Upper lobe of right lung (tissue), 1 donor: ENCODE measurements at places on chromosomes 5 and 9.

DNA sequence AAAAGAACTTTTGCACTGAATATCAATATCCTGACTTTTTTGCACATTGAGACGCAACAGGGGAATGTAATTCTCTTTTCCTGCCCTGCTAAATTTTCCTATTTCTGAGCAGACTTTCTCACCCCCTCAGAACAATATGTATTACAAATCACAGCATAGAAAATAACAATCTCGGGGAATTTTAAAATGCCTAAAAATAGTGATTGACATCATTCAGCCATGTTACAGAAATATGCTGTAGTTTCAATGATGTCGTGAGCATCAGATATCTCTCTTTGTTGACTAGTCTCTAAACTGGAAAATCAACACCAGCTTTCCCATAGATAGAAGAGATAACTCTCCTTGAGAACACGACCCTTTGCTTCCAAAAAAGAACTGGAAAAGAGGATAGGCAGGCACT lies 166.7 kb downstream of the ZDHHC21 start:
- DNase-seq: no peak

DNA sequence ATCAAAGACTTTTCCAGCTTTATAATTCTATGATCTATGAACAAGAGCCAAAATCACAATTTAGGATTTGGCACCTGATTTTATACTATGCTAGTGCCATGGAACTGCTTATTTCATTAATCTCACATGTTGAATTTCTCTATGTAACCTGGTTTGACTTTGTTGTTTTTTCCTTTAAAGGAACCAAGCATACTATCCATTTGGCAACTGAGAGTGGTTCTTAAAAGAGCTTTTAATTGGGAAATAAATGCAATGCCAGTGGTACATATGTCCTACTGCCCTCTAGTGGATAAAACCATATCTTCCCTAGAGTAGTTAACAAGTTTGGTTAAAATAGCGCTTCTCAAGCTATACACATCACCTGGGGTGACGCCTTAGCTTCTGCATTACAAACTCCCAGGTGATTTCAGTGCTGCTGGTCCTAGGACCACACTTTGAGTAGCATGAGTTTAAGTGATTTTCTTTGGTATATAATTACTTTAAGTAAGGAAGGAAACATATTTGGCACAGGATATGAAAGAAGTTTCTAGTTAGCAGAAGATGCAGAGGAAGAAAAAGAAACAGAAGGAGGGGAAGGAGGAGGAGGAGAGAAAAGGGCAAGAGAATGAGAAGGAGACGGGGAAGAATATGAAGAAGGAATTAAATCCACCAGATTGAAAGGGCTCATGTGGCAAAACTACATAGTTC lies 56.8 kb downstream of the FGF10 start:
- no peak for DNase-seq

GRCh38 chr5:18305288-18305924 lies 671.1 kb downstream of the TAF11L14 start:
- no peak for DNase-seq

DNA sequence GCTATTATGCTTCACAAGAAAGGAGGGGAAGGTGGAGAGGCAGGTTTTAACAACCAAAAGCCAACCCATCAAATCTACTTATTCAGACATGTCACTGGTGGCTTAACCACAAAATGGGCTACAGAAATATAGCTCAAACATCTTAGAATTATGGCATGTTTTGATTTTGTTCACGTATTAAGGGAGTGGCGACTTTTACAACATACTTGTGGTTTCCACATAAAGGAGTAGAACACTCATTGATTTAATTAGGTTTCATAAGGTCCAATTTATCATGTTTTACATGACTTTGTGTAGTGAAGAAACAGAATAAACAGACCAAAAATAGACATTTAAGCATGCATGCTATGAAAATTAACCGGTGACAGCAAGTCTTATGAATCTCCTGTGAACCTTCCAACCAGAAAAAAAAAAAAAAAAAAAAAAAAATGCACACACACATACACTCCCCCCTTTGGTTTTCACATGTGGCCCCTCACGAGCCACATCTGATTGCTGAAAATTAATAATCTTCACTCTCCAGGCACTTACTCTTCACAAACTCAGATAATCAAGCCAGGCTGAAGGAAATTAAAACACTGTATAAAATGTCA lies 5.4 kb downstream of the ZNF608 start:
- no peak for DNase-seq

- no peak for DNase-seq
Observed at GRCh38 chr5:169723103-169723831, 86.2 kb downstream of the DOCK2 start.

- no peak for DNase-seq
Observed at GRCh38 chr5:1080432-1080831, 31.4 kb downstream of the SLC12A7 start.

DNA sequence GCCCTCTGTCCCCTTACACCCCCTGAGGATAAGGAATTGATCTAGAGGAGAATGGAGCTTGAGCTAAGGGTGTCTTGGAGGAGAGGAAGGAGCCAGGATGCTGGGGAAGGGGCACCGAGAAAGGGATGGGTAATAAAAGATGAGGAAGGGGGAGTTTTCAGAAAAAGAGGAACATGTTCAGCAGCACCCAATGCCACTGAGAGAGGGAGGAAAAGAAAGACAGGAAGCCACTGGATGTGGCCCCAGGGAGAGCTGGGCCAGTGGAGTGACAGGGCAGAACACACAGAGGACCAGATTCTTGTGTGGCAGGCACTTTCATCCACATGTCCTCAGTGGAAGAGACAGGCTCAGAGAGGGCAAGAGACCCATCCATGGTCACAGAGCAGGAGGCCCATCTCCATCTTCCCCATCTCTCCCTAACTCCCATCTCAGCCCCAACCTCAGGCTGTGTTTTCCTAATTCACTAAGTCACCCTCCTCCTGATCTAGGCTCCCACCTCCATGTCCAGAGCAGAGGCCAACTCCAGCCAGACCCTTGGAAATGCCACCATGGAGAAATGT lies 7.2 kb downstream of the PFN3 start:
- no peak for DNase-seq

GRCh38 chr5:51731421-51732029 lies 348.3 kb downstream of the ISL1 start:
- DNase-seq: no peak

- DNase-seq: no peak
Observed at GRCh38 chr5:121979691-121980090, 17.9 kb downstream of the SRFBP1 start.

DNA sequence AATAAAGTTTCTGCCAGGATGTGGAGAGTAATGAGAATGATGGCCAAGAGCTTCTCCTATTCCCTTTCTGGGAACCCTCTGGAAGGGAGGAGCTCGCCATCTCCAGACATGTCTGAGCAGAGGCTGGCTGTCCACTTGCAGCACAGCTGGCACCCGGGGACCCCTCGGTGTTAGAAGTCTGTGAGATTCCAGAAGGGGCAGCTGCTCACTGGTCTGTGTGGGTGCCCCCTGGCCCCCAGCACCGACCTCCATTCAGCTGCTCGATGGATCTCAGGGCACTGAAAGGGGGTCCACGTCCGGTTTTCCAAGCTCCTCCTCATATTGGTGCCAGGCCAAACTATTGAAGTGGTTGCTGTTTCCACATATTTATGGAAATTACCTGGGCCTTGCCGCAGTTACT lies 3.6 kb upstream of the FAM163B start:
- no peak for DNase-seq

GRCh38 chr9:119165131-119165530 lies 204.1 kb downstream of the BRINP1 start:
- DNase-seq: no peak

DNA sequence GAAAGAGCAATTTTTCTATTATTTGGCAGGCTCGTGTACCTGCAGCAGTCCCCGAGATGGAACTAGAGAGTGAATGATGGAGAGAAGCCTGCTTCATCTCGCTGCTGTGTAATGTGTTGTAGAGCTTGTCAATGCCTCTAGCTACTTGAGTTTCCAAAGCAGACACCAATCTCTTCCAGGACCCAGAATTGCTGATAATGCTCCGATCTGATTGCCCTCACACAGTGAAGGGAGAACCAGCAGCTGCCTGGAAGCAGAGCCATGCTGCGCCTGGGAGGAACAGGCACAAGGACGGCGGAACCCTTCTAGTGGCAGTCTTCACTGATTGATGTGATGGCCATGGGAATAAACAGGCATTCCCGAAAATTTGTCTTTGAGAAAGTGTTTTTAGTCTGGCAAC lies 288.0 kb downstream of the ICE1 start:
- DNase-seq: no peak

GRCh38 chr5:28648108-28648507 lies 1609.7 kb upstream of the CDH9 start:
- no peak for DNase-seq

- no peak for DNase-seq
Observed at GRCh38 chr5:112529525-112529924, 110.4 kb upstream of the EPB41L4A start.

DNA sequence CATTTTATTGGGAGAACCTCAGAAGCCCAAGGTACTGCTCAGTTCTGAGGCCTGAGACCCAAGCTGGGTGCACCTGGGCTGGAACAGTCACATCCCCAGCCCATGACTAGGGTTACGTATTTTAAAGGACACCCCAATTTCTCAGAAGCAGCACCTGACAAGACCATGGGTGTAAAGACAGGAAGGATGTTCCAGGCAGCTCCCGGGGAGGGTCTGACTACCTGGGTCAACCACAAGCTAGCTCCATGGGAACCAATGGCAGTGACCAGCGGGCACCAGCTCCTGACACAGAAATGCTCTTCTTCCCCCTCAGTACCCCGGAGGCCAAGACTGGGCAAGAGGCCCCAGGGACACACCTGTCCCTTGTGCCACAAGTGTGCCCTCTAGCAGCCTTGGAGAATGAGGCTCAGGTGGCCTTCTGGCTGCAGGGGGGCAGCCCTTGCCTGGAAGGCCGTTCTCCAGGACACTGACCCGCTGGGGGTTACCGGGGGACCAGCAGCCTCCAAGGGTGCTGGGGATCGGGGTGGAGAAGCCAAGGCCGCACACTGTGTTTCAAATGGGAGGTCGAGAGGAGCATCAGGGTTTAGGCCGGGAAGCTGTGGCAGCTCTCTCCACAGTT lies 52.6 kb downstream of the IPPK start:
- no peak for DNase-seq

DNA sequence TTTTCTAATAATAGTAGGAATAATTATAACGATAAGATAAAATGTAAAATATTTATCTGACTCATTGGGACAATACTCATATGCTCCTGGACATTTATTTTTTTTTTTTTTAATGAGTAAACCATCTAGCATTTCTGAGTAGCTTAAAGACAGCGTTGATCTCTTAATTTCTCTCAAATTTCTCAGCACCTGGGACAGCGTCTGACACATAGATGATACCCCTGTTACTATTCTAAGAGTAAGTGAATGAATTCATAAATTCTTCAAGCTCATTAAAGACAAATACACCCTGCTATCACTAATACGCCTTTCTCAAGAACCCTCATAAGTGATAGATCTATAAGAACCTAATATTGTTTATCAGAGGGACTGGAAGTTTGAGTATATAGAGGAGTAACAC lies 12.0 kb upstream of the HTR4 start:
- no peak for DNase-seq

DNA sequence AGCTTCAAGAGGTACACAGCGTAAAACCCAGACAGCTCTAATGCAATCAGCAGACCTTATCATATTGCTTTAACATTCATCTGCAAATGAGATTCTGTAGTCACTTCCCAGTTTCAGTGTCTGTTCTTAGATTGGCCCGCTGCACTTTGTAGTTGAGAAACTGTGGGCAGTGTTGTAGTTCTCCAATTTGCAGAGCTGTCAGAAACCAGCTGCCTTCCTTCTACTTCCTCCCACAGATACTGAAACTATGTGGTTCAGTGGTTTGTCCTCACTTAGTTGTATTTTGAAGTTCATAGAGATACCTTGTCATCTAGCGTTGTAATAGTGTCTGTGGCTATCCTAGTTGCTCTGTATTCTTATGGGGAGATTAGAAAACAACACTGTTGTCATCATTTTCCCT lies 39.6 kb upstream of the TRIM36 start:
- no peak for DNase-seq

DNA sequence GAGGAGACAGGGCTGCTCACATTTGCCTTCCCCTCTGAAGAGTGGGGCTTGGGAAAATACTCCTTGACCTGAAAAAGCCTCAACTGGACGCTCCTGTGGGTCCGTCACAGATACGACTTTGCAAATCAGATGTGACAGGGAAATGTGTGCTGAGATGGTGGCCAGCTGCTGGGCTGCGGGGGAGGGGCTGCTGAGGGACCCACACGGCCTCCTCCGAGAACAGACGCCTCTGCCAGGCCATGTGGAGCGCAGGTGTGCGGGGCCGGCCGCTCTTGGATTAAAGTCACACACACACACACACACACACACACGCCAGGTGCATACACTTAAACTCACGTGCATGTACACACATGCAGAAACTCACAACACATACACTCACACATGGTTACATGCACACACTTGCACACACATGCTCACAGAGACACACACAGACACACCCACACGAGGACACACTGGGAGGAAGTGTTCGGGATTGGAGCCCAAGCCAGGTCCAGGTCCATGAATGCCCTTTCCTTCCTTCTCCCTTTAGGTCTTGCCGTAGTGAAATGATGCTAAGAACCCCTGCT lies 167.4 kb downstream of the GAPVD1 start:
- no peak for DNase-seq

GRCh38 chr5:160230686-160231527 lies 1.6 kb downstream of the FABP6 start:
- DNase-seq: peak; percentile 79

- DNase-seq: no peak
Observed at GRCh38 chr9:6428940-6429889, 16.2 kb downstream of the UHRF2 start.
